ENCODE measurements at places on chromosomes 12 and 14. TPM values are rescaled to one million over a fixed set of nuclear protein-coding genes. Genes with fewer than 3 reads are reported as not detected.

- no peak overlapping the region for H3K4me3 ChIP-seq
- peak overlapping the region; percentile 85 for H3K27ac ChIP-seq
- peaks cover 30% of the 10 kb centered on the region for H3K4me1 ChIP-seq
- no peak for DNase-seq
Observed at GRCh38 chr12:3217683-3218079, 140.5 kb downstream of the TSPAN9 start.

- no peak overlapping the region for H3K4me3 ChIP-seq
- no peak for DNase-seq
- H3K36me3 ChIP-seq, result no peaks in the 10 kb centered on the region
- H3K4me1 ChIP-seq, result peaks cover 9% of the 10 kb centered on the region
- peaks cover 1% of the 10 kb centered on the region for H3K27me3 ChIP-seq
Observed at GRCh38 chr12:121454921-121455320, 55.0 kb downstream of the RNF34 start.

Gene DAZAP2
- 100 TPM for total RNA-seq

Gene TBC1D30
- 0.23 TPM for total RNA-seq

DNA sequence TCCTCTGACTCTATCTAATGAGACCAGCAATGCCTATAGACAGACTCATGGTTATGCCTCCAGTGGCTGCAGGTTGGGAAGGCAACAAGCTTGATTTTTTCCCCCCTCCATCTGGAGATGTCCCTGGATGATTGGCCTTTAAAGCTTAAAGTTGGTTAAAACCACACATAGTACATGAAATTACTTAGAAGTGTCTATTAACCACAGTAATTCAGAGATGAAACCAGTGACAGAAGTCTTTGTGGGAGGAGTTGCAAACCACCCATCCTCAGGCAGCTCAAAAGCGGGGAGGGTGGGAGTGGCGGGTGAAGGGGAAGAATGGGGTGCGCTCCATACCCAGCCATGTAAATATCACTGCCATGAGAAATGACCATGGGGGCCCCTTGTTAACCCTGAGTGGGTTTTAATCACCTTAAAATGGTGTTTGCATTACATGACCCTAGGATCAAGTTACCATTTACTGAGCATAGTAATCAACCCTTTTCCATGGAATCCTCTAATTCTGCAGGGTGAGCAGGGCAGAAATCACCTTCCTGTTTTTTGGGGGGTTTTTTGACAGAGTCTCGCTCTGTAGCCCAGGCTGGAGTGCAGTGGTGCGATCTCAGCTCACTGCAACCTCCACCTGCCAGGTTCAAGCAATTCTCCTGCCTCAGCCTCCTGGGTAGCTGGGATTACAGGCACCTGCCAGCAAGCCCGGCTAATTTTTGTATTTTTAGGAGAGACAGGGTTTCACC, 133.5 kb downstream of the FOXN3 start:
- H3K4me1 ChIP-seq, result peaks cover 6% of the 10 kb centered on the region
- H3K27ac ChIP-seq, result no peak overlapping the region
- H3K36me3 ChIP-seq, result no peaks in the 10 kb centered on the region
- H3K27me3 ChIP-seq, result peaks cover 1% of the 10 kb centered on the region
- no peak for DNase-seq

DNA sequence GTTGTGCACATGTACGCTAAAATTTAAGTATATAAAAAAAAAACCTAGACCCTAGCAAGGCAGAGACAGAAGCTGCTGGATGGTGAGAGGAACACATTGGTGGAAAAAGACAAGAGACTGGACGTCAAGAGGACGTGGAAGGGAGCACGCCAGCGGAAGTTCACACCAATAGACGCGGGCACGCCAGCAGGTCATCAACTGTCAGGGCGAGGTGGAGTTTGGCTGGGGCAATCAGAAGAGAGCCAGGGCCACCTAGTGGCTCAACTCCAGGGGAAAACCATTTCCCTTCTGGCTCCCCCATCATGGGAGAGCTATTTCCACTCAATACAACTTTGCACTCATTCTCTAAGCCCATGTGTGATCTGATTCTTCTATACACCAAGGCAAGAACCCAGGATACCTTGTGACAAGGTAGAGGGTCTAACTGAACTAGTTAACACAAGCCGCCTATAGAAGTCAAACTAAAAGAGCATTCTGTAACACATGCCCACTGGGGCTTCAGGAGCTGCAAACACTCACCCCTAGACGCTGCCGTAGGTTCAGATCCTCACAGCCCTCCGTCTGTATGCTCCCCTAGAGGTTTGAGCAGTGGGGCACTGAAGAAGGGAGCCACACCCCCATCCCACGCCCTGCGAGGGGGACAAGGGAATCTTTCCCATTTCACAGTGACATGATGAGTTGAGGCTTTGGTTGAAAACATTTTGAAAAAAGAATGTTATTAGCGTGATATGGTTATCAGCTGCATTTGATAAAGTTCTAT, 702.7 kb downstream of the TMTC2 start:
- no peak overlapping the region for H3K27ac ChIP-seq
- H3K36me3 ChIP-seq, result no peaks in the 10 kb centered on the region
- H3K27me3 ChIP-seq, result no peaks in the 10 kb centered on the region

DNA sequence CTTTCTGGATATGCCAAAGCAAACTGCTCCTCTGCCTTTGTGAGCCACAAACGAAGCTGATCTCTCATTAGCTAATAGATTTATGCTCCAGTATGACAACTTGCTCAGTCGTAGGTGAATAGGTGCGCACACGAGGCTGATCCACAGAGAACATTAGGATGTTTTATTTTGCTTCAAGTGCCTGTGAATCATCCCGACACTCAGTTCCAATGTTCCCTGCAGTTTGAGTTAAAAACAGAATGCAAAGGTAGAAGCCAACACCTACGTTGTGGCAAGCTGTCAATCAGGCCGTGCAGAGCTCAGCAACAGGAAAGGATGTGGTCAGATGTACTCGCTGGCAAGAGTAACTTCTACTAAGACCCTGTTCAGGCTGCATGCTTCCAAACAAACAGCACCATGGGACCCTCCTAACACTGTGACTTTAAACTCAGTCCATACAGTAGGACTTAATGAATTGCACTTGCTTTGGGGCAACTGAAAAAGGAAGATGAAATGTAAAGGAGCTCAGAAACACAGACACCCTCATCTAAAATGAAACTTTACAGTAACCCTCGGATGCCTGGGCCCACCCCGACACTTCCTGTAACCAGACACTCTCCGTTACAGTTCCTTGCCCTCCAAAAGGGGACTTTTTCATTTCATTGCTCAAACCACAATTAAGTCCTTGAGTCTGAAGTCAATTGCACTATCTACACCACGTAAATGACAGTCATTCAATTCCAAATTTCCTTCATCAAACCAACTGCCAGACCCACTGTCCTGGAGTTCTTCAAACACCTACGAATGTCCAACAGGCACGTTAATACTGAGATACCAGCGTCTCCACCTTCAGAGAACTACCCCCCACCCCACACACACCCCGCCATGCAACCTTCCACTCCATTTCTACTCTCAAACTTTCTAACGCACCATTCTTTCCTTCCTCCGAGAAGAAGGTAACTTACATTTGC, 1.6 kb downstream of the CCDC88C start:
- H3K36me3 ChIP-seq, result no peaks in the 10 kb centered on the region
- DNase-seq, result no peak
- no peak overlapping the region for H3K4me3 ChIP-seq
- no peak overlapping the region for H3K27ac ChIP-seq
- H3K4me1 ChIP-seq, result no peaks in the 10 kb centered on the region

DNA sequence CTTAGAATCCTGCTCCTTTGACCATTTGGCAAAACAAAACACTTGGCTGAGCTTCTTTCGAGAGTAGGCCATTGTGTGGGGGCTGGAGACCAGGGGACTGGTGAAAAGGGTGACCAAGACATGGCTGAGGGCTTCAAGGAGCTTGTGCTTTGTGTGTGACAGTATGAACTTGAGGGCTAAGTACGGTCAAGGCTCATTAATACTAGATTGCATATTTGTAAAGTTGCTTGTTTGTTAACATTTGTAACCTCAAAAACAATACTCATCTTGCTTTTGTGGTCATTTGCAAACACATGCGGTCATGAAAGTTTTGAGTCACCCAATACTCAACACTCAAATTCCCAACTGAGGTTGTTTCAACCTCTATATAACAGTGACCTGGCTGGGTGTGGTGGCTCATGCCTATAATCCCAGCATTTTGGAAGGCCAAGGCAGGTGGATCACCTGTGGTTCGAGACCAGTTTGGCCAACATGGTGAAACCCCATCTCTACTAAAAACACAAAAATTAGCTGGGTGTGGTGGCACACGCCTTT, 42.5 kb downstream of the ZFYVE26 start:
- no peaks in the 10 kb centered on the region for H3K4me1 ChIP-seq
- H3K4me3 ChIP-seq, result no peak overlapping the region
- H3K27me3 ChIP-seq, result no peaks in the 10 kb centered on the region
- no peak for DNase-seq
- no peak overlapping the region for H3K27ac ChIP-seq
- peaks cover 41% of the 10 kb centered on the region for H3K36me3 ChIP-seq

- no peak for DNase-seq
- no peak overlapping the region for H3K4me3 ChIP-seq
- no peaks in the 10 kb centered on the region for H3K36me3 ChIP-seq
- peaks cover 31% of the 10 kb centered on the region for H3K4me1 ChIP-seq
Observed at GRCh38 chr14:99769799-99770198, 23.4 kb upstream of the EML1 start.

GRCh38 chr14:47300796-47301195, 374.6 kb downstream of the MDGA2 start:
- H3K36me3 ChIP-seq, result no peaks in the 10 kb centered on the region
- DNase-seq, result no peak
- H3K4me1 ChIP-seq, result no peaks in the 10 kb centered on the region
- no peaks in the 10 kb centered on the region for H3K27me3 ChIP-seq
- H3K4me3 ChIP-seq, result no peak overlapping the region

DNA sequence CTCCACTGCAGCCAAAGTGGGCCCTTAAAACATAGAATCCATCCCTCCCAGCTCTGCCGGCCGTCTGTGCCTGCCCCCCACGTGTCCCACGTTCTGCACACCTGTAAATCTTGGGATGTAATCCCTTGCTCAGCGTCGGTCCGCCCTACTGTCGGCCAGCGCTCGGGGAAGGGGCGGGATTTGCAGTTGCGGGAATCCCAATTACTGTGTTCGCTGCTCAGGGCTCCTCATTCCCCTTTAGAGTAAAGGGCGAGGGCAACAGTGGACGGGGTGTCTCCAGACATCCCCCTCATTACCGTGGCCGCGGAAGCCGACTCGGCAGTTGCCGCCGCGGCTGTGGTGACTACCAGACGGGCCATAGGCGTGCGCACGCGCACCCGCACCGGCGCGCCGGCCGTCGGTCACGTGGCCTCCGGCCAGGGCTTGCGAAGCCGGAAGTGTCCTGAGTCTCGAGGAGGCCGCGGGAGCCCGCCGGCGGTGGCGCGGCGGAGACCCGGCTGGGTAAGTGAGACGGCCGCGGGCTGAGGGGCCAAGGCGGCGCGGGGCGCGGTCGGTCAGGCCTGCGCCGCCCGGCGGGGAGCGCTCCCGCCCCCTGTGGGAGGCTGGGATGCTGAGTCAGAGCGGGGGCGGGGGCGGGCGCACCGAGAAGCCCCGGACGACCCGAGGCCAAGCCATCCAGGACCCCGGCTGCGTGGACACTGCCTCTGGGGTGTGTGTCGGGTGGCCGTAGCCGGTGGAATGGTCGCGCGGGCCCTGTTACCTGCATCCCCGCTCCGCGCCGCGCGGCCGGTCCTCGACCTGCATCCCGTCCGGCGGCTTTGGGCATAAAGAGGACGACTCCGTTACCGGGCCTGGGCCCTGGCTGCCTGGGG, at the start of gene TBK1:
Gene TBK1 (plus strand): TSS at position 434 of the 872 bp plus-strand sequence. CDS start 3,751 bp downstream, outside the sequence.
- peak; percentile 78 for DNase-seq
- peaks cover 8% of the 10 kb centered on the region for H3K27me3 ChIP-seq
- peak within 1 kb of the TSS; percentile 99 for H3K27ac ChIP-seq
- H3K4me3 ChIP-seq, result peak within 1 kb of the TSS; percentile 98

Gene KRT77
- not detected for total RNA-seq

- no peaks in the 10 kb centered on the region for H3K27me3 ChIP-seq
- H3K36me3 ChIP-seq, result no peaks in the 10 kb centered on the region
- H3K4me1 ChIP-seq, result no peaks in the 10 kb centered on the region
- H3K4me3 ChIP-seq, result no peak overlapping the region
- no peak for DNase-seq
- no peak overlapping the region for H3K27ac ChIP-seq
Observed at GRCh38 chr14:46672128-46672527, 20.5 kb upstream of the RPL10L start.

DNA sequence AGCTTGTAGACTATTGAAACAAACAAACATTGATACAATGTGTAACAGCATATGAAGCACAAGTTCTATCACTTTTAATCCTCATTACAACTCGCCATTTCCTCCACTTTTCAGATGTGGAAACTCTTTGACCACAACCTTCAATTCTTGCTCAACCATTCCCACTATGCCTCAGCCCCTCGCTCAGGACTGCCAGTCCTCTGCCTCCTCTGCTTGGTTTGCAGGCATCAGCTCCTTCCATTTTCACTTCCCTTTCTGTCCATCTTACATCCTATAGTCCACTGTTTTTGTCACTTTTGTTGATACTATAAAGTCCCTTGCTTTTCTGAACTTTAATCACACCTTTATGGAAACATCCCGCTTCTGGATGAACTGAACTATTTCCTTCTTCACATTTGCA, 28.2 kb upstream of the CD27 start:
- H3K4me1 ChIP-seq, result no peaks in the 10 kb centered on the region
- no peak for DNase-seq
- H3K4me3 ChIP-seq, result no peak overlapping the region
- H3K27me3 ChIP-seq, result peaks cover 2% of the 10 kb centered on the region

Gene KRT8
- total RNA-seq, result 50.4 TPM

DNA sequence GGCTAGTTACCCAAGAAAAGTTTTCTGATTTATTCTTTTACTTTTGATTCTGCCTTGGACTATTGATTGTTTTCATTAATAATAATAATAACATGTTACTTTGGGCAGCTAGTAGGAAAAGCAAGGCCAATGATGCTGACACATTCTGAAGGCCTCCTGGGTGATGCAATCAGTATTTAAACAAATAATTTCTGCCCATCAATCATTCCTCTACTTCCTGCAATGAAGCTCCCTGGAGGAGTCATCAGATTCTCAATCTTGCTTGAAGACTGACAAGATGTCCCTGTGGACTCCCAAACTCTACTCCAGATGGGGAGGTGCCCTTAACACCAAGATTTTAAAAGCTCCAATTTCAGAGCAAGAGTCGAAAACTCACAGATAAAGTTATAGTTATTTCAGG, at the start of gene SPX:
Gene SPX (plus strand): TSS at position 244 of the 400 bp plus-strand sequence. CDS start 177 bp downstream, outside the sequence.
- no peak for DNase-seq
- peak within 1 kb of the TSS; percentile 63 for H3K4me3 ChIP-seq
- H3K36me3 ChIP-seq, result no peaks in the 10 kb centered on the region
- H3K27ac ChIP-seq, result no peak within 1 kb of the TSS
- no peaks in the 10 kb centered on the region for H3K4me1 ChIP-seq

- peak overlapping the region; percentile 66 for H3K27ac ChIP-seq
- H3K4me1 ChIP-seq, result peaks cover 8% of the 10 kb centered on the region
- H3K4me3 ChIP-seq, result peak overlapping the region; percentile 71
- H3K27me3 ChIP-seq, result no peaks in the 10 kb centered on the region
- H3K36me3 ChIP-seq, result no peaks in the 10 kb centered on the region
Observed at GRCh38 chr12:100234166-100234565, 32.7 kb downstream of the DEPDC4 start.

Gene SLC7A7
- total RNA-seq, result 0.50 TPM

Gene ACSS3
- total RNA-seq, result 0.85 TPM

All from HFFc6 (cell line).